ENCODE measurements at places on chromosomes 1 and 21.

DNA sequence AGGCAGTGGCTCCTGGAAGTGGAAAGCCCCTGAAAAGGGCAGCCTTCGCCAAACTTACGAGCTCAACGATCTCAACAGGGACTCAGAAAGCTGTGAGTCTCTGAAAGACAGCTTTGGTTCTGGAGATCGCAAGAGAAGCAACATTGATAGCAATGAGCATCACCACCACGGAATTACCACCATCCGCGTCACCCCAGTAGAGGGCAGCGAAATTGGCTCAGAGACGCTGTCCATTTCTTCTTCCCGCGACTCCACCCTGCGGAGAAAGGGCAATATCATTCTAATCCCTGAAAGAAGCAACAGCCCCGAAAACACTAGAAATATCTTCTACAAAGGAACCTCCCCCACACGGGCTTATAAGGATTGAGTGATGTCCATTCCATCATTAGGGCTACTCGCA is 42.4 kb downstream of the PLPPR4 start:
- DNase-seq = no peak

DNA sequence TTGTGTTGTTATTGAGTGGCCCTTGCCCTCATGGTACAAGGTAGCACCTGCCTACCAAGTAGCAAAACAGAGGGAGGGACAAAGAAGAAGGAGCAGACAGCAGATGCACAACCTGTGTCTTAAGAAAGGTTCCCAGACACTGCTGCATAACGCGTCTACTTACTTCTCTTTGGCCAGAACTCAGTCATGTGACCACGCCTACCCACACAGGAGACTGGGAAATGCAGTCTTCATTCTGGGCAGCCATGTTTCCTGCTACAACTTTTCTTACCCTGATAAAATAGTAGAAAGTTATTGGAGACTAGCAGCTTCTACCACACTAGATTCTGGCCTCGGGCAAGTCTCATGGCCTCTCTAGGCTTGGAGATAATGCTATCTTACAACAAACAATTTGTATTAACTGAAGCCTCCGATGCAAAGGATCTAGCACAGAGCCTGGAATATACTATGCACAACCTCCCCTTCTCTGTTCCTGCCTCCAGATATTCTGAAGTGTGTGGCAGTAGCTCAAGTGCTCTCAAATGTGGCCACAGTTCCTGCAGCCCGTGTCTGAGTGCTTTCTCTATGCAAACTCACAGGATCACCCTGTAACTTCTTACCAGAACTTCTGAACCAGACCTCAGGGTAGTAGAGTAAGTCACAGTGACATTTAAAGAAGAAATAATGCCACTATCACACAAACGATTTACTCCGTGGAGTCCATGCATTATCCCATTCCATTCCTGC is 34.1 kb upstream of the BTG2 start:
- DNase-seq = no peak

DNA sequence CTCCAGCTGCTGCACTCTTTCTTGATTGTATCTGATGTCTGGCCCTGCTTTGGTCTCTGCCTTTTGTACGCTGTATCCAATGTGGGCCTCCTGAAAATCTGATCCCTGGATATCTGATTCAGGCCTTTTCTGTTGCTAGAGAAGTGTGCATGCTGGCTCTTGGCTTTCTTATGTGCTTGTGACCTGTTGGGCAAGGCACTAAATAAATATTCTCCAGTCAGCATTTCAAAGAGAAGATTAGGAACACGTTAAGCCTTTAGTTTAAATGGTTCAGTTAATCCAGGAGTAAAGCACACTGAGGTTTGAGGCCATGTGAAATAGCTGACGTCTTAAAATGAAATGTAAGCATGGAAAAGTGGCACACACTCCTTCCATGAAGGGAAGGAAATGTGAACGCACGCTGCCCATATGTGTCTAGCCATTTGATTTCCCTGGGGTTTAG is 9.3 kb upstream of the F3 start:
- no peak for DNase-seq

DNA sequence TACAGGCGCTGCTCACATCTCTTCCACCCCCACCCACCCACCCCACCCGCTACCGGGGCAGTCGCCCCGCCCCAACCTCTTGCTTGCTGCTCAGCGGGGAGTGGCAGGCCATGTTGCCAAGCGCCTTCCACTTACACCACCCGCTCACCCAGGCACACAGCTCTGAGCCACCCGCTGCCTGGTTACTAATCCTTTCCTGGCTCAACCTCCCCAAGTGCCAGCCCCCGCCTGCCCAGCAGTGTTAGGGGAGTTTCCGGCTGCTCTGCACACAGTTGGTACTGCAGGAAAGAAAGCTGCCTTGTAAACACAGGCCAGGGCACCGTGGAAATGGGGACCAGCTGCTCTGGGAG is 56.2 kb downstream of the LACTBL1 start:
- DNase-seq = no peak

DNA sequence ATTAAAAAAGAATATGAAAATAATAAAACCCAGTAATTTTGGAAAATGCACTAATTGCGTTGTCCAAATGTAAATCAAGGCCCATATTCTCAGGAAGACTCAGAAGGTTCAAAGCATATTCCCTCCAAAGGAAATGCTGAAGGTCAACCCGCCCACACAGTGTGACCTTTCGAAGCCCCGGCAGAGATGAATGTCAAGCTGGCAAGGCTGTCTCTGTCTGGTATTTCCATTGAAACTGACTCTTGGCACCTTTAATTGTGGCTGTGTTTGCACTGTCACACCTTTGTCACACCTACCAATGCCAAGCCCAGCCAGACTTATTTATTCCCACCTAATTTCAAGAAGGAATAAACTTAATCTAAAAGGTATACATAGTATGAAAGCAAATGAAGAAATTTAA is 82.5 kb downstream of the NTPCR start:
- DNase-seq = no peak

DNA sequence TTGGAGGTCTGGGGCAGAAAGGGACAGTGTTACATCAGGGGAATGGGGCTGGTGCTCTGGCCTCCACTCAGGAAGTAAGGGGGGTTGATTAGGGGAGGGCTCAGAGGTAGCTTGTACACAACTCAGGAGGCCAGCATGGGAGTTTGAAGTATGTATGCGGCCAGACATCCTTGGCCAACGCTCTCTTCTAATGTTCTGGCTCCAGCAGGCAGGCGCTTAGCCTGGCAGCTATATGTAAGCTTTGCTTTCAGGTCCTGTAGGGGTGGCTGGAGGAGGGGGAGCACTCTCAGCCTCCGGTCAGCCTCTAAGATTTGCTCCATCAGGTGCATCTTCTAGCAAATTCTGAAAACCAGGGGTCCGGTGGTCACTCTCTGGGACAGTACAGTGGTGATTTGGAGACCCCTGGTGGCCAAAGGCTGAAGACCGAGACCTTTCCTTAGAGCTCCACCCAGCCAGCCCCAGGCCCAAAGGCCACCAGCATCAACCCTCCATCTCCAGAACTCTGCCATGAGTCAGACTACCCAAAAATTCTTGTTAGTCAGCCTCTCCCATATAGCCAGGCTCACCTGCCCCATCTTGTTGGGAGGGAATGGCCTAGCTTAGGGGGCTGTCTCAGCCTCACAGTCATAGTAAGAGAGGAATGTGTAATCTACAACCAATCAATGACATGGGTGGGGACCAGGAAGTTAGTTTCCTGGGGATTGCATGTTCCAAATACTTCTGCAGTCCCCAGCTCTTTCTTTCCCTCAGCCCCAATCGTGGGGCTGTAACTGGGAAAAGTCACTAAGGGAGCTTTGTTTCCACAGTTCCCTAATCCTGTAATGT is 9.7 kb upstream of the COL8A2 start:
- DNase-seq = peak; percentile 55

DNA sequence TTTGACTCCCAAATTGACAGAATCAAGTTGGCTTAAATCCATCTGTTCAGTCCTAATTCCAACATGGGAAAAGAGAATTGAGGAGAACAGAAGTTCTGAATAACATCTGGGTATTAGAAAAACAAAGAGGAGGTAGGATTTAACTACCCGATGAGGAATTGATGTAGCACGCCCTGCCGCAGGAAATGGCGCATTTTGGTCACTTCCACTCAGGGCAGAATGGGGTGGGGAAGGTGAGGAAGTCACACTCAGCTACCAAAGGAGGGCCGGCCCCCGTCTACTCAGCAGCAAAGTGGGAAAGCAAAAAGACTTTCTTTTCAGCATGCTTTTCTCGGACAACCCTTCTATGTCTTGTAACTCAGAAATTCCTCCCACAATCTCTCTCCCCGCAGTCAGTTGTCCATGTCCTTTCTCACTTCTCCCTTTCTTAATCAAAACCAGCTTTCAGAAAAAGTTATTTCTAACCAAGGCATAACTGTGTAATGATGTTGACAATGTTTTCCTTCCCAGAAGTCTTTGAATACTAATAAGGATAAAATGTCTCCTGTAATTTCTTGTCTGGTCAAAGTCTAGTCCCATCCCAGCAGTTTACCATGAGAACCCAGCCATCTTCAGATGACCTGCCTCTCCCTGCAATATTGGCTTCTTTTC is 60.5 kb upstream of the SIPA1L2 start:
- DNase-seq = no peak

DNA sequence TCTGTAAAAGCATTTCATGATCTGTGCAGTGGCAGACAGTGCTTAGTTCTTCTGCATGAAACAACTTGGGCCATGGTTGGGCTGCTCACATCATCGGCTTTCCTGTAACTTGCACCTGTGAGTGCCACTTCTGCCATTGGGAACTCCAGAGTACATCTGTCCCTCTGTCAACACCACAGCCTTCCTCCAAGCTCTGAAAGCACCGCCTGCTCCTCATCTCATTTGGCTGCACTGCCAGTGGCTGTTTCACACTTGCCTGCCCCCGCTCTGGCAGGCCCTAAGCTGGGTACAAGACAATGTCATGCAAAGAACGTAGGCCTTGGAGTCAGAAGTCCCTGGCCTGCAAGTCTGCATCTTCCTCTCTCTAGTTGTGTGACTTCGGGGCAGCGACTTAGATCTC is 46.4 kb downstream of the DDX20 start:
- DNase-seq = no peak

DNA sequence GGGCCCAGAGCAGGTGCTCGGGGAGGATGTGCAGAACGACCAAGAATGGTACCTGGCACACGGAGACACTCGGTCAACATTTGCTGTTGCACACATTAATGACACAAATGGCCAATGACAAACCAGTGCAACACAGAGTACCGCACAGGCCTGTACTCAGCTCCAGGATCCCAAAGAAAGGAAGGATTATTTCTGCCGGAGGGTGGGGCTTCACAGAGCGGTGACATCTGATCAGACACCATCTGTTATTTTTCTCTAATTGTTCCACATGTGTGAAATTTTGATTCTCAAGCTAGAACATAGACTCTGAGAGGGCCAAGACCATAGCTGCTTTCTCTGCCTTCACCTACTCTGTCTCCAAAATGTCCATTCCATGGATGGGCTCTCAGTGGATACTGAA is 100.4 kb downstream of the MRPL37 start:
- DNase-seq = no peak

GRCh38 chr1:153827168-153827964 is 52.2 kb downstream of the SLC27A3 start:
- DNase-seq = no peak

GRCh38 chr1:62621907-62622306 is 24.6 kb downstream of the ANGPTL3 start:
- peak; percentile 9 for DNase-seq

GRCh38 chr1:24556414-24556795 is 518 bp downstream of the NCMAP start:
- DNase-seq = no peak

Data from PC-9 (cell line).